ENCODE measurements at places on chromosomes 6 and 20. TPM values are rescaled to one million over a fixed set of nuclear protein-coding genes. Genes with fewer than 3 reads are reported as not detected.

DNA sequence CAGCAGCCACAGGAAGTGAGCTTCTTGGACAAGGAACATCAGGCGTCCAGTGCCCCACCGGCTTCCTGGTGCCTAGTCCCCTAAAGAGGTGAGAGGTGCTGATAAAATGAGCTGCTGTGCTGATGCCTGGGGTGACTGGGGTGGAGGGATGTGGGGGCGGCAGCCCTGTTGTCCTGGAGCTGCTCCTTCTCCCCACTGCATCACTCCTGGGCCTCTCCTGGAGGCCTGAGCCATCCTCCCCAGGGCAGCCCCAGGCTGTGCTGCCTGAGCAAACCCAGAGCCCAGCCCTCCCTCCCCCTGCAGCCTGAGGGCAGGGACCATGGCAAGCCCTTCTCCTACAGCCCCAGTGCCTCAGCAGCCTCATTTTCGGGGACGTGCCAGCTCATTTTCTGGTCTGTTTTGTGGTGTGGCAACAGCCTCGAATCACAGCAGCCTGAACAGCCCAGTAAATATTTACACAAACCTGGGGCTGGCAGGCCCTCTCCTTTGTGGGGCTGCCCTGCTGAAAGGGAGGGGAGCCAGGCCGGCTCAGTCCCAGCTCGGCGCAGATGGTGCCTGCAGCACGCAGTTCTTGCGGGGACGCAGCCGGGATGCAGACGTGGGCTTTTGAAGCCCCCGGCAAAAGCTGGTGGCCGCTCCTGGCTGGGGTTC is 259.9 kb downstream of the DLL1 start:
- DNase-seq = no peak

DNA sequence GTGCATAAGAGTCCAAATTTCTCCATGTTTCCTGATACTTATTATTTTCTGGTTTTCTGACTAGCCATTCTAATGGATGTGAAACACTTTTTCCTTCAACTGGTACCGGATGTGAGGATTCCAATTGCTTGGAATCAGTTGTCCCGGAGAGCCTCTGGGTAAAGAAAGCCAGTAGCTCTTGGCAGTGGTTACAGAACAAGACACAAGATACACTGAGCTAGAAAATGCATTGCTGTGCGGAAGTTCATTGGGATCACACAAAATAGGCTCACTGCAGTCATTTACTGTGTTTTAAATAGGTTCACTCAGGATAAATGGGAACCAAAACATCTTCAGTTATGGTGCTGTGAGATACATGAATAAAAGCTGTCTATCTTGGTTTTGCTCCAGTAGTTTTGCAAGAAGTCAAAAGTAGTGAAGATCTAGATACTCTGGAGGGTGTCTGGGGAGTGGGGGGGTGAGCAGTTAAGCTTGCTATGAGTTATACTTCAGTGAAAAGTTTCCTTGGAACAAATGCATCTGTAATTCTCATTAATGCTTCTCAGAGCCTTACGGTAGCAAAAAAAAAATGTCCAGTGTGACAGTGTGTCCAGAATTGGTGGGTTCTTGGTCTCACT is 54.4 kb upstream of the RNF182 start:
- no peak for DNase-seq

- no peak for DNase-seq
Measured at GRCh38 chr6:165675120-165675519, 12.1 kb upstream of the PDE10A start.

DNA sequence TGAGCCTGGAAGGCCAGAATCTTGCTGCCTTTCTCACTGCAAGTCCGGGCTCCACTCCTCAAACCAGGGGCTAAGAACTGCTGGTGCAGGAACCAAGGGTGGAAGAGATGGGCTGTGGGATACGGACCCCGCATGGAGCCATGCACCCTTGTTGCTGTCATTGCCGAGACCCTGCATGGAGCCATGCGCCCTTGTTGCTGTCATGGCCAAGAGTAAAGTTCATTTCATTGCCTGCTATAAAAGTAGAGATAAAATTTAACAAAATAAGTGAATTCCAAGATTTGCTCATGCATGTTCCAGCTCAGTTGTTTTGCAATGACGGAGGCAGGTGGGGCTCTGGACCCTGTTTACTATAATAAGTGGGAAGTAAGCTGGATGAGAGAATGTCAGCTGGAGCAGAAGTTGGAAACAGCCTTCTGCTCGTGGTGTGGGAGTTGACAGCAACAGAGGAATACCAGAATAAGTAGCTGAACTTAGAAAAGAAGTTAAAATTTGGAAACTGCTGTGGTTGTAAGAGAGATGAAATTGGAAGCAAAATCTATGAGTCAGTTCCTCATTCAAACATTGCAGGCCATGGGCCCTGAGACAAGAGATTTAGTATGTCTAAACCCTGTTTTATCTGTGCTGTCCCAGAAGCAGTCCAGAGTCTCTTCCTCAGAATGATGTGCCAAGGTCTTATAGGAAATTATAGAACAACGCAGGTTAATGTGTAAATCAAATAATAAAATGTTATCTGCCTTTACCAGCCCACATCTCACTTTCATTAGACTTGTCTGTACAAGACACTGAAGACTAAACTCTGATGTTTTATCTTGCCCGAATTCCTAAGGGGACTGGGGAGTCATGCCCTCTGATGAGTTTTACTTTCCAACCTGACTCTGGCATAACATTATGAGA is 15.8 kb upstream of the THBS2 start:
- DNase-seq = no peak

The CALHM4 gene
- total RNA-seq = not detected

The C4B gene
- total RNA-seq = 8.3 TPM
